ENCODE measurements at places on chromosomes 13 and 19.
A peak's percentile ranks its signal among the peaks of the same experiment; 100 is the strongest.

DNA sequence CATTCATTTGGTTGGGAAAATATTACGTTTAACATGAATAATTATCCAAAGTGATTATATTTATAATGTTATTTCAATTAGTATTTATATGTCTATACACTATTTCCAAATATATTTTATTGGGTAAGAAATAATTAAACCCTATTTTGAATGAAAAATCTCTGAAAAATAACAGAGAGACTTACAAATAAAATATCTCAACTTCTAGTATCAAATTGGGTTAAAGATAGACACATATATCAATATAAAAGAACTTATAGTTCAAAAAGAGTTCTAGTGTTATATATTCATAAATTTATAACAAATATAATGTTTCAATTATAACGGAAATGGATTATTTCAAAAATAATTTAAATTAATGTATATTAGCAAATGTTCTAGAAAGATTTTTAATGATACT, 482.6 kb upstream of the PCDH20 start:
- DNase-seq, result no peak

GRCh38 chr13:110270507-110270906, 36.5 kb downstream of the COL4A1 start:
- no peak for DNase-seq

DNA sequence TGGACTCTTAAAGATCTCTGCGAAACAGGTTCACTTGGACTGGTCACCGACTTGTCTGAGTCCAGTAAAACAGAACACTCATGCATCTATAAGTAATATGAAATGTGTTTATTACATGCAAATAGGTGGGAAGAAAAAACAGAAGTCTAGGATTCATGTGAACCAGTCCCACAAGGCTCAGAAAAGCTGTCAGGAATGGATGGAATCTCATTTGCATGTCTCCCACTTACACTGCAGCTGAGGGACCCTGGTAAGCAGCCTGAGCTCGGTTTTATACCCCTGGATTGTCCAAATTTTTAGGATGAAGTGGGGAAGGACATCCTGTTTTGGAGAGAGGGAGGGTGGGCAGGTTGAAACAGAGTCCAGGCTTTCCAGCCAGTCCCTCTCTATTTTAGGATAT, 1545.1 kb upstream of the PCDH20 start:
- no peak for DNase-seq

DNA sequence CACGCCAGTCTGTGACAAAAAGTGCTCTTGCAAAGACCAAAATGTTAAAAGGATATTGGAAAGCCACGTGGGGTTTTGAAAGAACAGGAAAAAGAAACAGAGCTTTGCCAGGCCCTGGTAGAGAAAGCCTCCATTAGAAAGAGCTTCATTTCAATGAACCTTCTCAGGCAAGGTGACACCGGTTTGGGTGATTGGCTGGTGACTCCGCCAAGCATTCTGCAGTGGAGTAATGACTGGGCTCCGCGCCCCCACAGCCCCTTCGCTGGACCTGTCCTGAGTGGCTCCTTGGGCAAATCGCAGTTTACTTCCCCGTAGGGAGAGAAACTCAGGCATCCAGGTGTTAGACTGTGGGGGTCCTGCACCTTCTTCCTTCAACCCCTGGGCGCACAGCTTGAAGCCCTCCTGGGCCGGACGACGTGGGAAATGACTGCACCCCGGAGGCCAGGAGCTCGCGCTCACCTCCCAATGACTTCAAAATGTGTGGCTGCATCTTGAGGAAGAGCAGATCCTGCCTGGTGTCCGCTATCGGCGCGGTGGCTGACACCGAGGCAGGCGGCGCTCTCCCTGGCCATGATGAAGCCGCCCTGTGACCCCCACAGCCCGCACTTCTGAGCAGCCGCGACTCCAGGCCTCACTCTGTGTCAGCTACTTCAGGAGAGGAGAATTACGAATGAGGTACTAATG, 444.6 kb upstream of the SGCG start:
- DNase-seq, result no peak

DNA sequence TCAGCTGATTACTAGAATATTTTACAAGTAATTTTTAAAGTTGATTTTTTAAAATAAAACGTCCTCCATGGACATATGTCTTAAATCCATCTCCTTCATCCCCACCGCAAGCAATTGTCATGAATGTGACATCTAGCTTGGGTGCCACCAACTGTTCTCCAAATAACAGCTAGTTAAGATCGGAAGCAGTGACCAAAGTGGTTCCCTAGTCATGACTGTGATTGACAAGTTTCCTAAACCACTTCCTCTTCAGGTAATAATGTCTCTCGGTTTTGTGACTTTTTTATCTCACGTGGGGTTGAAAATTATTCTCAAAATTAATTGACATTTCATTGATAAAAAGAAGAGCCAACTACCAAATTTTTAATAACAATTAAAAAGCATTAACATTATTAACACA, 135.3 kb upstream of the MIR17HG start:
- DNase-seq, result no peak

- DNase-seq, result no peak
These were observed at the start of gene ZGLP1 for GRCh38 chr19:10309423-10309822. TSS of gene ZGLP1 (minus strand) at chr19:10309815.

DNA sequence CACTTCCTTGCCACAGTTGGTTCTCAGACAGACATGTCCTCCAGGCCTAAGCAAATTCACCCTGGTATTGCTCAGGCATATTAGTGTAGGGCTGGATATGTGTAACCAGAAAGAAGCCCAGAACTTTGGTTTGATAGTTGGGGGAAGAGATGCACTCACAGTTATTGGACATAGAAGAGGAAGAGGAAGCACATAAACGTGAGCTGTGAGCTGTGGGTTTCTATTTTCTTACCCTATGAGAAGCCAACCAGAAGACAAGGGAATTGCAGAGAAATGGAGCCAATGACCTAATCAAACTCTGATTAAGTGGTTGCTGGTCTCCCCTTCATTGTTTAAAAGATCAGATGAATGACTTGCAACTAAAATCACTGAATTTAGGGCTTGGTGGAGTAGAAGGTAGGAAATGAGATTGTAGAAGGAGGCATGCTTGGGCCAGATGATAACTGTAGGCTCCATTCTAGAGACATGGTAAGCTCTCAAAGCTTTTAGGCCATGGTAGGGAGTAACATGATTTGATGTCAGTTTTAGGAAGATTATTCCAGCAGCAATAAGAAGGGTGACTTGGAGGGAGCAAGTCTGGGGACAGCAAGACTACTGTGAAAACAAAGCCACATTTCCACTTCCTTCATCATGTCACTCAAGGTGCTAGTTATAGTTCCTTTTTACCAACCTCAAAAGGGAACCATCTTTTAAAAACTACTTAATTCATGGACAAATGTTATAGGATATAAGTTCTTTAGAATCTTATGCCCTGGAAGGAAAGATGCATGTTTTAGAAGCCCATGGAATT, 24.1 kb upstream of the WDFY2 start:
- no peak for DNase-seq

DNA sequence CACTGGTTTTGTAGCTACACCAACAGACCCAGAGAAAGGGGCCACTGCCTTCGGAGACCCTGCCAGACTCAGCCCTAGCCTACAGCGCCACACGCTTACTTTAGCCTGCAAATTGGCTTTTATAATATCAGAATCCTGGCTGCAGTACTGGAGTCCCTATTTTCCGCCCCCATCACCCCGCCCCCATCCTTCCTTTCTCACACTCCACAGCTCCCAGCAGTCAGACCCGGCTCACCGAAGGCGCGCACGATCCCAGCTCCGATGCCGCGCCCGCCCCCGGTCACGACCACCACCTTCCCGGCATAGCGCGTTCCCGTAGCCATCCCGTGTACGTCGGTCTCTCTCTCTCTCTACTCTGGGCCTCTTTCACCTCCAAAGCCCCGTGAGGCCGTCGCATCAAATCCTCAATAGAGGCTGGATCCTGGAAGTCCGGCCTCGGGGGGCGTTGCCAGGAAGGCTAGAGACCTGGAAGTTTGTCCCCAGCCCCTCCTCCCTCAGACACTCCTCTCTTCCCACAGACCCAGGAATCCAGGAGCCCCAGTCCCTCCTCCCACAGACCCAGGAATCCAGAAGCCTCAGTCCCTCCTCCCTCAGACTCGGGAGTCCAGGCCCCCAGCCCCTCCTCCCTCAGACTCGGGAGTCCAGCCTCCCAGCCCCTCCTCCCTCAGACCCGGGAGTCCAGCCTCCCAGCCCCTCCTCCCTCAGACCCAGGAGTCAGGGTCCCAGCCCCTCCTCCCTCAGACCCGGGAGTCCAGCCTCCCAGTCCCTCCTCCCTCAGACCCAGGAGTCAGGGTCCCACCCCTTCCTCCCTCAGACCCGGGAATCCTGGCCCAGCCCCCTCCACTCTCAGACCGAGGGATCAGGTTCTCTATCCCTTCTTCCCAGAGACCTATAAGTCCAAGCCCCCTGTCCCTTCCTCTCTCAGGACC, at the start of gene HSD17B14:
Gene HSD17B14, minus strand, starts transcription at position 403 of the 929 bp plus-strand sequence. Its CDS starts 80 bp downstream, at position 323.
- DNase-seq, result peak; percentile 17

- DNase-seq, result no peak
These were observed 9.3 kb downstream of the ZNF415 start for GRCh38 chr19:53123400-53123799.

DNA sequence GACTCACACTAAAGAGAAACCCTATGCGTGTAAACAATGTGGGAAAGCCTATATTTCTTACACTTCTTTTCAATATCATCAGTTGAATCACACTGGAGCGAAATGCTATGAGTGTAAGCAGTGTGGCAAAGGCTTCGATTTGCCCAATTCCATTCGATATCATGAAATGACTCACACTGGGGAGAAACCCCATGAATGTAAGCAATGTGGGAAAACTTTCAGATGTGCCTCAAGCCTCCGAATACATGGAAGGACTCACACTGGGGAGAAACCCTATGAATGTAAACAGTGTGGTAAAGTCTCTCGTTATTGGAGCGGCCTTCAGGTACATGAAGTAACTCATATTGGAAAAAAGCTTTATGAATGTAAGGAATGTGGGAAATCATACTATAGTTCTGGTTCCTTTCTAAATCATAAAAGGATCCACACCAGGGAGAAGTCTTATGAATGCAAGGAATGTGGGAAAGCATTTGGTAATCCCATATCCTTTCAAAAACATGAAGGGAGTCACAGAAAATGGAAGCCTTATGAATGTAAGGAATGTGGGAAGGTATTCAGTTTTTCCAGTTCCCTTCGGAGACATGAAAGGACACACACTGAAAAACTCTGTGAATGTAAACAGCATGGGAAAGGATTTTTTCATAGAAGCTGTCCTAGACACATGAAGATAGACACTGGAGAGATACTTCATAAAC, 28.1 kb downstream of the ZNF20 start:
- DNase-seq, result no peak

GRCh38 chr13:92657565-92657964, 569.0 kb upstream of the GPC6 start:
- no peak for DNase-seq

DNA sequence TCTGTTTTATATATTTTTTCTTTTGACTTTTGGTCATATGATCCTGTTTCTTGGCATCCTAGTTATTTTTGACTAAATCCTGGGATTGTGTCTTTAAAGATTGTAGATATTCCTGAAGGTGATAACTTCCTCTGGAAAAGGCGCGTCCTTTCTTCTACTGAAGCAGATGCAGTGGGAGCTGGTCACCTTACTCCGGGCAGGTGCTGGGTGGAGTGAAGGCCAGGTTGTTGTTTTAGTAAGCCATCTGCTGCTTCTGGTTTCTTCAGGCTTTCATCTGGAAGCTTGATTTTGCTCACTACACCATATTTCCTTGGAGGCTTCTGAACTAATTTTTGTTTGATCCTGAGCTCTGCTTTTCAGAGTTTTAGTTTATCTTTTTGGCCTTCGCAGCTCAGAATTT, 21.5 kb downstream of the URI1 start:
- no peak for DNase-seq

- peak; percentile 37 for DNase-seq
These were observed 463 bp upstream of the TSC22D1 start for GRCh38 chr13:44576351-44577235.

GRCh38 chr19:46928951-46929350, 68.2 kb downstream of the ARHGAP35 start:
- DNase-seq, result no peak

GRCh38 chr13:79918620-79919019, 422.3 kb downstream of the SPRY2 start:
- DNase-seq, result no peak

DNA sequence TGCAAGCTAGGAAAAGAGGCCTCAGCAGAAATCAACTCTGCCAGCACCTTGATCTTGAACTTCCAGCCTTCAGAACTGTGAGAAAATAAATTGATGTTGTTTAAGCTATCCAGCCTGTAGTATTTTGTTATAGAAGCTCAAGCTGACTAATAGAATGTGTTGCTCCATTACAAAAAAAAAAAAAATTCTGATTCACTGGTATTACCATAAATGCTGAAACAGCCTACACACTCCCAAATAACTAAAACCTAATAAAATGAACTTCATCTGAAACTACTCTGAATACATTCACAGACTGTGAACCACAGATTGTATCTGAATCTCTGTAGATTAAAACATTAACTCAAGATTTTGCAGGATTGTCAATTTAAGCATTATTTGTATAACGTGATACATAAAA, 49.5 kb downstream of the RAP2A start:
- no peak for DNase-seq

GRCh38 chr13:102872531-102872930, 26.7 kb downstream of the ERCC5 start:
- no peak for DNase-seq

GRCh38 chr13:75934889-75935288, 298.8 kb downstream of the LMO7 start:
- DNase-seq, result no peak

- no peak for DNase-seq
These were observed 61.5 kb upstream of the TDRD3 start for GRCh38 chr13:60335531-60335930.

GRCh38 chr13:40333226-40333625, 333.2 kb downstream of the FOXO1 start:
- DNase-seq, result no peak

- no peak for DNase-seq
These were observed 459 bp upstream of the GRIN2D start for GRCh38 chr19:48392860-48393558.

DNA sequence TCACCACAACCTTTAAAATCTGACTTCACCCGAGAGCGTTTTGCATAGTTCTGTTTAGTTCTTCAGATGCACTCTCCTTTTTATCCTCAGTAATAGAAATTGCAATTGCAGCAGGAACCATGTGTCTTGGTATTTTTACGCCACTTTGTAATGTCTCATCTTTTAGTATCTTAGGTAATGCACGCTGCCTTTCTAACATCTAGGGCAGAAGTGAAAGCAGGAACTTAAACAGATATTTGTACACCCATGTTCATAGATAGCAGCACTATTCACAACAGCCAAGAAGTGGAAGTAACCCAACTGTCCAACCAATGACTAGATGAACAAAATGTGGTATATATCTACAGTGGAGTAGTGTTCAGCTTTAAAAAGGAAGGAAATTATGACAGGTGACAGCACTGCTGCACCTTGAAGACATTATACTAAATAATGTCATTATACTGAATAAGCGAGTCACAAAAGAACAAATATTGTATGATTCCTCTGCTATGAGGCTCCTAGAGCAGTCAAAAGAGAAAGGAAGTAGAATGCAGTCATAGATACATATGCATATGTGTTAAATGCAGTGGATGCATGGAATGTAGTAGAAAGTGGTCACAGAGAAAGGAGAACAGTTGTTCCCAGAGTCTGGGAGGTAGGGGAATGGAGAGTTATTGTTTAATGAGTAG, 105.9 kb upstream of the GJB6 start:
- no peak for DNase-seq

- no peak for DNase-seq
These were observed 1367.5 kb upstream of the PCDH9 start for GRCh38 chr13:68597641-68598040.
